ENCODE measurements at places on chromosomes 3 and 15. TPM values are rescaled to one million over a fixed set of nuclear protein-coding genes. Genes with fewer than 3 reads are reported as not detected.

GRCh38 chr3:171122240-171122639 lies 95.7 kb upstream of the SLC2A2 start:
- no peaks in the 10 kb centered on the region for H3K27me3 ChIP-seq
- H3K36me3 ChIP-seq = no peaks in the 10 kb centered on the region
- H3K4me3 ChIP-seq = no peak overlapping the region
- no peak overlapping the region for H3K27ac ChIP-seq
- DNase-seq = no peak

GRCh38 chr3:59191651-59192050 lies 141.8 kb upstream of the CFAP20DC start:
- no peaks in the 10 kb centered on the region for H3K36me3 ChIP-seq
- no peaks in the 10 kb centered on the region for H3K27me3 ChIP-seq
- H3K27ac ChIP-seq = no peak overlapping the region
- DNase-seq = no peak
- H3K4me1 ChIP-seq = no peaks in the 10 kb centered on the region

- no peaks in the 10 kb centered on the region for H3K4me1 ChIP-seq
- no peaks in the 10 kb centered on the region for H3K36me3 ChIP-seq
- no peaks in the 10 kb centered on the region for H3K27me3 ChIP-seq
- no peak overlapping the region for H3K4me3 ChIP-seq
These were observed 463.9 kb upstream of the ADAMTS9 start for GRCh38 chr3:65151666-65152065.

SLC22A14 gene
- total RNA-seq = 0.41 TPM

DNA sequence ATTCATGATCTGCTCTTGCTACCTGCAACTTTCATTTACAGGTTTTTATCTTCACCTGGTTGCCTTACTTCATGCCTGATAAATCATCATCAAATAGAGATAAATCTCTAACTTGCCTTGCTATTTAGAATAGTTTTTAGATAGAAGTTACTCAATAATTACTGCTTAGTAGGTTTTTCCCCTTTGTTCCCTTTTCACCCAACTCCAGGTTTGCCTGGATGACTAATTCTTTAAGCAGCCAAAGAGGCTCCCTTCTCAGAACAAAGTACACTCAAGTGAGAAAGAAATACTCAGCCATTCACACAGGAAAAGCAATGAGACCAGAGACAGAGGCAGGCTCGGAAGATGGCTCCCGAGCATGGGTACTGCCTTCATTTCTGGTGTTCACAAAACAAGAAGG lies 268.1 kb upstream of the CRBN start:
- H3K27ac ChIP-seq = no peak overlapping the region
- no peaks in the 10 kb centered on the region for H3K36me3 ChIP-seq
- H3K4me3 ChIP-seq = no peak overlapping the region
- no peak for DNase-seq
- H3K27me3 ChIP-seq = no peaks in the 10 kb centered on the region

CRYGS gene
- total RNA-seq = 3.7 TPM

DNA sequence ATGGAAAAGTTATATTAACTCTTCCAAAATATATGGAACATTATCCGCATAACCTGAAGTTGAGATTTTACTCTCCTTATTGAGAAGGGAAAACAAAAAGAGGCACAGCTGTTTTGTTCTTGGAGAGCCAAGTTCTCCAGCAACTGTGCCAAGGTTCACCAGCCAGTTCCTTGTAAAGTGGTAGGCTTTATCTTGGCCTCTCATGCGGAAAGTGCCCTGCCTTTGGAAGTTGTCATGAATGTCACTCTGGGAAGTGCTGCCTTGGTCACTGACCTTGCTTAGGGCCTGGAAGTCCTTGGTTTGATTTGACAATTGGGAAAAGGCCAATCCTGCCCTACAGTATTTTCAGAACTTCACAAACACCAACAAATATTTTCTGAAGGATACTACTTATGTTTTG lies 44.2 kb upstream of the THRB start:
- H3K36me3 ChIP-seq = no peaks in the 10 kb centered on the region
- no peak overlapping the region for H3K4me3 ChIP-seq
- no peak overlapping the region for H3K27ac ChIP-seq
- no peak for DNase-seq
- no peaks in the 10 kb centered on the region for H3K4me1 ChIP-seq
- H3K27me3 ChIP-seq = no peaks in the 10 kb centered on the region

- H3K27me3 ChIP-seq = no peaks in the 10 kb centered on the region
- no peaks in the 10 kb centered on the region for H3K36me3 ChIP-seq
- no peak for DNase-seq
- peak overlapping the region; percentile 65 for H3K27ac ChIP-seq
- H3K4me3 ChIP-seq = peak overlapping the region; percentile 1
These were observed 88.1 kb downstream of the DHX30 start for GRCh38 chr3:47890828-47891612.

DNA sequence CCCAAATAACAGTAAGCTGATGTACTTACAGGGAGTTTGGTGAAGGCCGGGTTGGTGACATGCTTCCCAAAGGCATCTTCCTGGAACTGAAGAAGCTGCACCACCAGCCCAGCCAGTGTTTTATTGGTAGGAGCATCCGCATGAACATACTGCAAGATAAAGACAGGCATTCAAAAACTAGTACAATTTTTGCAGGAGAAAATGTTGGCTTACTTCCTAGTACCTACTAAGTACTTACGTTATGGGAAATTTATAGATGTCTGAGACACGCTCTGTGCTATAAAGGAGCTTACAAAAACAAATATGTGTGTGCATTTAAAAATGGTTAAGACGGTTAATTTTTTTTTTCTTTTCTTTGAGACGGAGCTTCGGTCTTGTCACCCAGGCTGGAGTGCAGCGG lies 8.9 kb downstream of the SMARCC1 start:
- H3K27ac ChIP-seq = no peak overlapping the region
- H3K4me1 ChIP-seq = no peaks in the 10 kb centered on the region
- H3K27me3 ChIP-seq = no peaks in the 10 kb centered on the region
- no peak for DNase-seq
- peaks cover 10% of the 10 kb centered on the region for H3K36me3 ChIP-seq

FETUB gene
- not detected for total RNA-seq

ONECUT1 gene
- 0.28 TPM for total RNA-seq

DNA sequence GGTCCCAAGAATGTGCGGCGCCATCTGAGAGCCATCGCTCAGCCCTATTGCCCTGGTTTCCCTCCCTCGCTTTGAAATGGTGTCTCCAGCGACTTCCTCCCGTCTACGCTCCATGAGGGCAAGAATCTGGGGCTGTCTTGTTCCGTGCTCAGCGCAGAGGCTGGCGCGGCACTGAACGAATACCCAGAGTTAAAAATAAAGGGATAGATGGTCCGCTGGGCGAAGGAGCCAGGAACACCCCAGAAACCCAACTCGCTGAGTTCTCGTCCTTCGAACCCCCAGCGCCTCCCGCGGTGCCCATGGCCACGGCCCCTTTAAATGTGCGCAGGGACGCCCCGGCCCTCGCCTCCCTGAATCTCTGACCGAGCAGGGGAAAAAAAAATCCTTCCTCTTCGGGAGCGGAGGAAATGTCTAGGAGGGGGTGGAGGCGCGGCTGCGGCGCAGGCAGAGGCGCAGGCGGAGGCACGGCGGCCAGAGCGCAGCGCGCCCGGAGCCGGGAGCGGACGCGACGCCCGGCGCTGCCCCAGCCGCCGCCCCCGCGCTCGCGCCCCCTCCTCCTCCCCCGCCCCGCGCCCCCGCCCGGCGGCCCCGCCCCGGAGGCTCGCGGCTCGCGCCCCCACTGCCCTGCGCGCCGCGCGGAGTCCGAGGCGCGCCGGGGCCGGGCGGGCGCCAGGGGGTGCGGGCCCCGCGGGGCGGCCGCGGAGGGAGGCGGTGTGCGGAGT lies 8.5 kb upstream of the FGD5 start:
- no peaks in the 10 kb centered on the region for H3K36me3 ChIP-seq
- peak overlapping the region; percentile 35 for H3K27ac ChIP-seq
- no peak for DNase-seq
- no peaks in the 10 kb centered on the region for H3K27me3 ChIP-seq
- peaks cover 7% of the 10 kb centered on the region for H3K4me1 ChIP-seq

ZNF502 gene
- total RNA-seq = 4.5 TPM

- no peak overlapping the region for H3K27ac ChIP-seq
- H3K4me3 ChIP-seq = no peak overlapping the region
- DNase-seq = no peak
- H3K4me1 ChIP-seq = no peaks in the 10 kb centered on the region
- no peaks in the 10 kb centered on the region for H3K27me3 ChIP-seq
These were observed 34.3 kb upstream of the RAD51 start for GRCh38 chr15:40660686-40661085.

GRCh38 chr3:115062009-115062408 lies 85.1 kb downstream of the ZBTB20 start:
- no peak overlapping the region for H3K4me3 ChIP-seq
- H3K4me1 ChIP-seq = peaks cover 8% of the 10 kb centered on the region
- no peak overlapping the region for H3K27ac ChIP-seq
- no peak for DNase-seq
- H3K36me3 ChIP-seq = no peaks in the 10 kb centered on the region

GRCh38 chr3:150738688-150739087 lies 24.3 kb downstream of the SIAH2 start:
- H3K4me1 ChIP-seq = peaks cover 22% of the 10 kb centered on the region
- H3K27me3 ChIP-seq = no peaks in the 10 kb centered on the region
- H3K4me3 ChIP-seq = no peak overlapping the region
- no peak overlapping the region for H3K27ac ChIP-seq
- no peaks in the 10 kb centered on the region for H3K36me3 ChIP-seq

DNA sequence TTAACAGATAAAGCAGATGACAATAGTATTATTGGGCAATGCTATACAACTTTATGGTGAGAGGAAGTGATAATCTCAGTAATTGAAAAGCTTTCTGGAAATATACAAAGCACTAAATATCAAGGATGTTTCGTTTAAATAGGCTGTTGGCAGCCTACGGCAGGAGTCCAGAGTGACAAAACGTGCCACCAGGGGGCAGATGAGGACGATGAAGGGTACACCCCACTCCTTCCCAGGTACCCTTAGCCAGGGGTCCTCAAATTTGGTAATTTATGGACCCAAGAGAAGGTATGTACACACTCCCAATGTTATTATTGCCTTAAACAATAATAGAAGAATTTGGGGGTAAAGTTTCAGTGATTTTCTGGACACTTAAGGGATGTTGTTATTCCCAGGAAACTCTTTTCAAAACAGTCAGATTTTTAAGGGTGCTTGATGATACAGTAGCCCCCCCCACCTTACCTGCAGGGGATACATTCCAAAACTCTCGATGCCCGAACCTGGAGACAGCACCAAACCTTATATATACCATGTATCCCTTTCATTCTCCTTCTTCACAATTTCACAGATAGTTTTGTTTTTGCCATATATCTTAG lies 1.4 kb upstream of the MAGEL2 start:
- H3K4me3 ChIP-seq = no peak overlapping the region
- no peak for DNase-seq
- peaks cover 5% of the 10 kb centered on the region for H3K4me1 ChIP-seq
- H3K27me3 ChIP-seq = no peaks in the 10 kb centered on the region

GRCh38 chr3:81650187-81650586 lies 111.3 kb downstream of the GBE1 start:
- H3K4me3 ChIP-seq = no peak overlapping the region
- DNase-seq = no peak
- H3K27ac ChIP-seq = no peak overlapping the region
- no peaks in the 10 kb centered on the region for H3K36me3 ChIP-seq
- peaks cover 4% of the 10 kb centered on the region for H3K4me1 ChIP-seq
- H3K27me3 ChIP-seq = no peaks in the 10 kb centered on the region

- H3K36me3 ChIP-seq = no peaks in the 10 kb centered on the region
- no peak for DNase-seq
- no peak overlapping the region for H3K27ac ChIP-seq
- no peak overlapping the region for H3K4me3 ChIP-seq
- no peaks in the 10 kb centered on the region for H3K27me3 ChIP-seq
These were observed 417.1 kb upstream of the GOLIM4 start for GRCh38 chr3:168512802-168513201.

CLRN1 gene
- total RNA-seq = not detected

- no peak overlapping the region for H3K4me3 ChIP-seq
- H3K4me1 ChIP-seq = no peaks in the 10 kb centered on the region
- no peaks in the 10 kb centered on the region for H3K27me3 ChIP-seq
- H3K27ac ChIP-seq = no peak overlapping the region
- no peak for DNase-seq
These were observed 28.7 kb upstream of the PFN2 start for GRCh38 chr3:149999421-149999820.

DNA sequence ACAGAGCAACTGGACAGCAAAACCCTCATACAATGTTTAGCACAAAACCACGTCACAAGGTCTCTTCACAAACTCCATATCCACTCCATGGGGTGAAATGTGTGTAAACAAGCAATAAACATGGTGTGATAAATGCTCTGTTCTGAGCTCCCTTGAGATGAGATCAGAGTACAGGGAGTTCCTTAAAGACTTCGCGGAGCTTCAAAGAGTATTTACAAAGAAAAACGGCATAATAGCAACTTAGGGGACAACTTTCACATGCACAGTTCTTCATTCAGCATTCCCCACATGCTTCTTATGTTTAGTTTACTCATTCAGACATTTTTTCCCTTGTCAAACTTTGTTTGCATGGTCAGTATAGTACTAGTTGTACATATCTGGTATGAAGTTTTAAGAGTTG lies 52.5 kb upstream of the SUCLG2 start:
- no peak overlapping the region for H3K4me3 ChIP-seq
- DNase-seq = no peak
- H3K36me3 ChIP-seq = no peaks in the 10 kb centered on the region
- no peaks in the 10 kb centered on the region for H3K27me3 ChIP-seq

DNA sequence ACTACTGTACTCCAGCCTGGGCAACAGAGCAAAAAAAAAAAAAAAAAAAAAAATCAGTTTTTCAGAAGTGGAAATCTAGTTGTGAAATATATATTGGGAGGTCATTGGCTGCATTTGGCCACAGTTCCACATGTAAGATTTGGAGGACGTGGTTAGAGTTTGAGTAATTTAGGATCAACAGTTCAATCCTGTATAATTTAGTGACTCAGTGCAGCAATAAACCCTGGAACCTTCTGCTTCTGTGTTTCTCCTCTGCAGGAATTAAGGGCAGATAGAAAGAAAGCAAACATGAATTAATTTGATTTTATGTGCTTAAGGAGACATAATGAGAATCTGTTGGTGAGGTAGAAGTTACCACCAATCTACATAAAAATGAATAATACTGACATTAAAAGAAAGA lies 347.0 kb downstream of the PTPRG start:
- no peak overlapping the region for H3K27ac ChIP-seq
- no peak for DNase-seq
- H3K27me3 ChIP-seq = no peaks in the 10 kb centered on the region
- H3K4me1 ChIP-seq = peaks cover 53% of the 10 kb centered on the region
- no peak overlapping the region for H3K4me3 ChIP-seq

DNA sequence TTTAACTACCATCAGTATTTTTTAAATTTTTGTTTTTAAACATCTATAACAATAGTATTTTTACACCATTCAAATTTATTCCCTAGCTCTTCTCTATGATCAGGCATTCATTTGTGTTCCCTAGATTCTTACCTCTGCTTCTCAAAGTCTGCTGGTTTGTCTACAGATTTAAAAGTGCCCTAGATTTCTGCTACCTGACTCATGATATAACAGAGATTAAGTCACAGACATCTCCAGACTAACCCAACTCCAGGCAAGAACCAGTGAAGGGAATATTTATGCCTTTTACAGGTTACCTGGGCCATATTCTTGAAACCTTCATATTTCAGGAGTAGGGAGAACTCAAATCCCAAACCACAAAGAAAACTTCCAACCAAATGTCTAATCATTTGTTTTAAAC lies 38.8 kb downstream of the ADAM10 start:
- no peak for DNase-seq
- H3K27me3 ChIP-seq = no peaks in the 10 kb centered on the region
- H3K4me1 ChIP-seq = no peaks in the 10 kb centered on the region
- H3K36me3 ChIP-seq = no peaks in the 10 kb centered on the region
- H3K4me3 ChIP-seq = no peak overlapping the region
